ENCODE measurements at places on chromosomes 6 and 20.

DNA sequence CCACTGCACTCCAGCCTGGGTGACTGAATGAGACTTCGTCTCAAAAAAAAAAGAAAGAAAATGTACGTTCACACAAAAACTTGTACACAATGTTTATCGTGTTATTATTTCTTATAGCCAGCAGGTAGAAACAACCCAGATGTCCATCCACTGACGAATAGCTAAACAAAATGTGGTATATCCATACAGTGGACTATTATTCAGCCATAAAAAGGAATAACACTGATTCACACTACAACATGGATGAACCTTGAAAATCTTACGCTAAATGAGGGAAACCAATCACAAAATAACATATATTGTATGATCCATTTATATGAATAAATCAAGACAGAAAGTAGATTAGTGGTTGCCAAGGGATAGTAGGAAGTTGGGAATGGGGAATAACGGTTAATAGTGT is 75.1 kb upstream of the EPB41L1 start:
- no peak for DNase-seq

- DNase-seq, result no peak
Measured at GRCh38 chr6:46795816-46796215, 2.6 kb downstream of the MEP1A start.

DNA sequence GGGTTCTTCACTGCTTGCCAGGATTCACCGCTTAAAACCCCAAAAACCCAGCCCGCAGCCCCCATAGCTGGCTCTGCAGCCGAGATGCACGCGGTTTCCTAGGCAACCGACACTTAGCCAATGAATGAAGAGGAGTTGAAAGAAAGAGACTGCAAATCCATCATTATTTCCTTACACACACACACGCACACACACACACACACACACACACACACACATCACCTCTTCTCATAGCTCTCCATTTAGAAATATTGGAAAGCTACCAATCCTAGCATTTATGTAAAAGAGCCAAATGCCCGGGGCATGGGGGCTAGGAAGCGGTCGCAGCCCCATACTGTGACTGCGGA is 3.4 kb upstream of the TUBB2B start:
- no peak for DNase-seq

DNA sequence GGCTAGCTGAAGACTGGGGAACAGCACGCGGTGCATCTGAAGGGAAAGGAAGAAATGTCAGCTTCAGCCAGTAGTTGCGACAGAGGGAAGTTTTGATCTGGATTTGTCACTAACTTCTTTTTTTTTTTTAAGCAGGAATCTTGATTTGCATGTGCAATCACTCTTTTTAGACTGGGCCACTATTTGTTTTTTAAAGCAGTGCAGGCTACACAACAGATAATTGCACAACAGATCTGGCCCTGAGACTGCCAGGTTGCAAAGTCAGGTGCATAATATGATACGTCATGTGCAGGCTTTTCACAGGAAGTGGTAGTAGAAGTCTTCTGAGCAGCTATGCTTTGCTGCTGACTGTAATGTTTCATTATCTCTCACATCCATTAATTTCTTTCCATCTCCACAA is 13.5 kb downstream of the PFDN4 start:
- DNase-seq, result no peak

GRCh38 chr20:37288091-37288490 is 1.4 kb upstream of the MANBAL start:
- DNase-seq, result no peak

DNA sequence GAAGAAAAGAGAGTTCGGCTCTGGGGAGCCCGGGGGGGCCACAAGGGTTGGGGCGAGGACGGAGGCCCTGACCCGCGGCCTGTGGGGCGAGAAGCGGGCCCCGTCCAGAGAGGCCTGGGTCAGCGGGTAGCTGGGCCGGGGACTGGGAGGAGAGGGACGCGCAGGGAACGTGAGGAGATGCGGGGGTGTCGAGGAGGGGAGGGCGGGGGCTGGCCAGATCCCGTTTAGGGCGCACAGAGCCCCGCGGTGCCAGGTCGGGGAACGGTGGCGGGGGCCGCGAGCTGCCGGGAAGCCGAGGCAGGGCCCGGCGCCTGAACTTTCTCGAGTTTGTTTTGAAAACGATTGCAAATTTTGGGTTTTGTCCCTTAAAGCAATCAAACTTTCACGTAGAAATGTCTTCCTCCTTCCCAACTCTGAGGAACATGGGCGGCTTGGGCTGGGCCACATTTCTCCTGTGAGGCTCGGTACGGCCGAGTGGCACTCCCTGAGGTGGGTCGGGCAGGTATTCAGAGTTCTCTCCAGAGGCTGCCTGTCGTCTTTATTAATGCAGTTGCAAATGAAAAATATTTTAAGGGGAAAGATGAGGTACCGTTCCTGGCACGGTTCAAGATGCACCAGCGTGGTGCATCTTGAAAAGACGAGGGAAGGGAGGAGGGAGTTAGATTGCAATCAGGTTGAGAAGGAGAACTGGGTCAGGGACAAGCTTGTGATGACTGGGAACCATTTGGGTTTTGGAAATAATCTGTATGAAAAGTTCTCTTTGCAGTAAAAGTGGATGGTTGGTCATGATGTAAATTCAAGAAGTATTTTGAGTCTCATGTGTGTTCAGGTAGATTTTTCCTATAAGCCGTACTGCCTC is 972 bp downstream of the RNF8 start:
- peak; percentile 33 for DNase-seq

DNA sequence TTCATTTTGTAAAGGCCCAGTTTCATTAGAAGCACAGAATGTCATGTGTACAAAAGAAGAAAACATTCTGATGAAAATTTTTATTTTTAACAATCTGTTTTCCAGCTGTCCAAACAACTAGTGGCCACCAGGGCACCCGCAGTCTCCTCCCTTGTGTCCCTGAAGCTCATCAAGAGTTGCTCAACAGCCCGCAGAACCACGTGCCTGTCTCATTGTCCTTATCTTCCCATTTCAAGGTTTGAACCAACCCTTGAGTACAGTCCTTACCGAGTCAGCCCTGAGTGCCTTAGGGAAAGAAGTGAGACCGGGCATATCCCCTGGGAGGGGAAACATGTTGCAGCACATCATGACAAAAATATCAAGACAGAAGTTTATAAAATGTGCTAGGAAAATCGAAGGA is 15.9 kb upstream of the ZNF133 start:
- DNase-seq, result no peak

DNA sequence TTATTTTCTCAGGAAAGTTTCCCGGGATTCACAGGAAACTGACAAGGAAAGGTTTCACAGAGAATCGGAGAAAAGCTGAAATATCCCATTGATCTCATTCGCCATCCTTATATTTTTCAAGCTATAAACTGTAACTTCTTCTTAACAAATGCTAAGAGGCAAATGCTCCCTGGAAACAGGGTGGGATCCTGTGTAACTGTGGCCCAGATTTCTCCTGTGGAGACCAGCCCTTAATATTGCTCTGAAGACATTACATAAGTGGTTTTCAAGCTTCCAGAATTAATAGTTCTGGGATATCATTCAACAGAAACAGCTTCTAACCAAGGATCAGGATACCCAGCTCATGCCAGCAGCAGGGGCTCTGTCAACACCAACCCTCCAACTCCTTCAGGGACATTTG is 69.2 kb downstream of the THBS2 start:
- DNase-seq, result no peak
